ENCODE measurements at places on chromosomes 12 and 14.

DNA sequence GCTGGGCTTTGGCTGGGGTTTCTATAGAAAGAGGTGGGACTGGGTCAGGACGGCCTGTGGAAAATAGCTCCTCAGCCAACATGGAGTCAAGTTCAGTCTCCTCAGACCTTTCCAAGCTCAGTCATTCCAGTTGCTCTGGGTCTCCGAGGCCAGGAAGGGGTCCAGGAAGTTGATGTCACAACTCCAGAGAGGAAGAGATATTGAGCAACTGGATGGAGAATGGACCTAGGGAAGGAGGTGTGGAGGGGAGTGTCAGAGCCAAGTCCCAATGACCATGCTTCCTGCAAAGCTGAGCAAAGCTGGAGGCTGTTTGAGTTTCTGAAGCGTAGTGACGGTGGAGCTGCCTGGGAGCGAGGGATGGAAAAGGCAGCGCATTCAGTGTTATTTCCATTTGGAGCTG, 86.1 kb downstream of the SLC24A4 start:
- DNase-seq, result no peak

GRCh38 chr12:31029916-31030562, 43.6 kb upstream of the DDX11 start:
- no peak for DNase-seq

DNA sequence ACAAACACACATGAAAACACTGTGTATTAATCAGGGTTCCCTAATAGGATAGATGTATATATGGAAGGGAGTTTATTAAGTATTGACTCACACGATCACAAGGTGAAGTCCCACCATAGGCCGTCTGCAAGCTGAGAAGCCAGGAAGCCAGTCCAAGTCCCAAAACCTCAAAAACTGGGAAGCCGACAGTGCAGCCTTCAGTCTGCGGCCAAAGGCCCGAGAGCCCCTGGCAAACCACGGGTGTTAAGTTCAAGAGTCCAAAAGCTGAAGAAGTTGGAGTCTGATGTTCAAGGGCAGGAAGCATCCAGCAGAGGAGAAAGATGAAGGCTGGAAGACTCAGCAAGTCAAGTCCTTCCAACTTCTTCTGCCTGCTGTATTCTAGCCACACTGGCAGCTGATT, 1085.0 kb upstream of the TMEM132C start:
- no peak for DNase-seq

GRCh38 chr14:88599761-88600439, 37.1 kb downstream of the ZC3H14 start:
- no peak for DNase-seq

DNA sequence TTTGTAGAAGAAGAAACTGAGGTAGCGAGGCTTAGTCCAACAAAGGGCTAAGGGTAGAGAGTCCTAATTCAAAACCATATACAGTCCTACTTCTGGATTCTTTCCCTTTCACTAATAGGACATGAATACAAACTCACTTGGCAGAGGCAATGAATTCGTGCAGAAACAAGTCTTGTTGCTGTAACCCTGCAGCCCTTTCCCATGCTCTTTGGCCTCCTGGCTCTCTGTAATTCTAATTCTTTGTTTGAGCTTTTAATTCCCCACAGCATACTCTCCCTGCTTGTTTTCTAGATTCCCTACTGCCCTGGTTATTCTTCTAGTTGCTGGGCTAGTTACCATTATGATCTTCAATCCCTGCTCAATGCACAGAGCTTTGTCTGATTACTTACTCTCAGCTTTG, 381.4 kb downstream of the ETNK1 start:
- no peak for DNase-seq

DNA sequence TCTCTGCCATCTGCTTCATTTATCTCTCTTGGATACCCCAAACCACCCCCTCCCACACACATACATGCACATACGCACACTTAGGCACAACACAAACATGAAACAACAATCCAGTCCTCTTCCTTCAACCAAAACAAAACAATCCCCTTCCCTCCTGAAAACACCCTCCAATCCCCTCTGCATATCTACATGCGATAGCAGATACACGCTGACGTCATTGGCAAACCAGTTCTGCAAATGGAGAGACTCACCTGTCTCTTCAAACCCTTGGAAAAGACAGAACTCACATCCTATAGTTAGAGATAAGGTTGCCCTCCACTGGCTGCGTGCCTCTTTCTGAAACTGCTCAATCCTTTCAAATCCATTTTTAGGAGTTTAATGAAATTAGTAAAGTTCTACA, 37.2 kb upstream of the RMST start:
- DNase-seq, result no peak

GRCh38 chr14:33589334-33589733, 361.5 kb downstream of the EGLN3 start:
- no peak for DNase-seq

- DNase-seq, result no peak
These were observed 12.3 kb downstream of the CHST11 start for GRCh38 chr12:104469066-104469465.

DNA sequence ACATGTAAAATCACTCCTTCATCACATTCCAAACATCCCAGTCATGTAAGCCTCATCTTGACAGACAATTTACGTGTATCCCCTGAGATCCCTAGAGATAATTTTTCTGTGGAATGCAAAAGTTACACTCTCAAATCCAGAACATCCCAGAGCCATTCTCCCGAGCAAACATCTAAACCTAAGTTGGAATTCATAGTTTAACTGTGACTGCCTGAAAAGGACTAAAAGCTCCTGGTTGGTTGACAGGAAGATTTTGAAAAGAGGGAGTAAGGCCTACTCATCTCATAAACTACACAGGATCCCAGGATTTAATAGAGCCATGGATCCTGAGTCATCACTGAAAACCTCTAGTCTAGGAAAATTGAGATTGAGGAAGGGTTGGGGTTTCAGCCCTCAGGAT, 123.6 kb downstream of the SCN8A start:
- DNase-seq, result no peak

DNA sequence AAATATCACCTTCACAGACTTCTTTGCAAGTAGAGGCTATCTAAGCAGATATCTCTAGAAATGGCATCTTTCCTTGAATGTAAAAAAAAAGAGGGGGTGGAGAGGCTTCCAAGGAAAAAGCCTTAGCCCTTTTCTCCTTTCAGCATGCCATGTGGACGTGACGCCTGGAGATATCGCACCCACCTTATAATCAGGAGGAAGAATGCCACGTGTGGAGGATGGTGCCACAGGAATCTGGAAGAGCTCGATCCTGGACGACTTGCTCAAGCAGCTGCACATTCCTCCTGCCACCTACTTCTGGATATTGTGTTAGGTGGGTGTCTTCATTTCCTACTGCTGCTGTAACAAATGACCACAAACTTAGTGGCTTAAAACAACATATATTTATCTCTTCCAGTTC, 203.6 kb downstream of the NUAK1 start:
- no peak for DNase-seq

DNA sequence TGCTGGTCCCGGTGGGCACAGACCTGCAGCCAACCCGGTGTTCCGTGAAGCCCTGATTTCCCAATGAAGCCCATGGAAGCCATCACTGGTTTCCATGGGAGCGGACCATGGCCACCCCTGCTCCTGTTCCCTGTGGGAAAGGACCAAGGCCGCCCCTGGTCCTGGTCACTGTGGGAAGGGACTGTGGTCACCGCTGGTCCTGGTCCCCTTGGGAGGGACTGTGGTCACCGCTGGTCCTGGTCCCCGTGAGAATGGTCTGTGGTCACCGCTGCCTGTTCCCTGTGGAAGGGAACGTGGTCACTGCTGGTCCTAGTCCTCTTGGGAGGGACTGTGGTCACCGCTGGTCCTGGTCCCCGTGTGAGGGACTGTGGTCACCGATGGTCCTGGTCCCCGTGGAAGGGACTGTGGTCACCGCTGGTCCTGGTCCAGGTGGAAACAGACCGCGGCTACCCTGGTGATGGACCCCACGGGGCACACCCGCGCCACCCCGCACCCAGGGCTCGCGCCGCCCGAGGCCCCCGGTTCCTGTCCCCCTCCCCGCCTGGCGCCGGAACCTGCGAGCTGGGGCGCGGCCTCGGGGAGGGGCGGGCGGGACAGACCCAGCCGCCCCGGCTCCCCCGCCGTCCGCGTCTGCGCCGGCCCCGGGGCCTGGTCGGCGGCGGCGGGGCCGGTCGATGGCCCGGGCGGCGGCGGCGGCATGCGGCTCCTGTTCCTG, at the start of gene GLT1D1:
GLT1D1 (plus strand) TSS at position 594 of the 715 bp plus-strand sequence; CDS start at position 698, 104 bp downstream.
- DNase-seq, result no peak

DNA sequence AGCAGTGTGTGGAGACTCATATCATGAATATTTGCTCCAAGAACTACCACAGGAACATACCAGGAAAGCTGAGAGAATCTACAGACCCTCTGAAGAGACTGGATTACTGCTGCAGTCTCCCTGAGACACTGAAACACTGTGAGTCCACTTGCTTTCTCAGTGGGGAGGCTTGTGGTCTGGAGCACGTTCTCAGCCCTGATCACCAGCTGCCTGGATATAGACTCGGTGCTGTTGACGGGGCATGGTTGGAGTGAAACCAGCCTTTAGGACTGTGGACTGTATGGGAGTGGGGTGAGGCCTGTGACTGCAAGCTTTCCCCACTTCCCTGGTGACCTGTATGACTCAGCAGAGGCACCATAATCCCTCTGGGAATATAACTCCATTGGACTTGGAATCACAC, 525.8 kb upstream of the FBXO33 start:
- no peak for DNase-seq

- DNase-seq, result no peak
These were observed 55.3 kb downstream of the ISCA2 start for GRCh38 chr14:74548881-74549280.

- no peak for DNase-seq
These were observed 49.4 kb upstream of the RERG start for GRCh38 chr12:15270591-15270990.

DNA sequence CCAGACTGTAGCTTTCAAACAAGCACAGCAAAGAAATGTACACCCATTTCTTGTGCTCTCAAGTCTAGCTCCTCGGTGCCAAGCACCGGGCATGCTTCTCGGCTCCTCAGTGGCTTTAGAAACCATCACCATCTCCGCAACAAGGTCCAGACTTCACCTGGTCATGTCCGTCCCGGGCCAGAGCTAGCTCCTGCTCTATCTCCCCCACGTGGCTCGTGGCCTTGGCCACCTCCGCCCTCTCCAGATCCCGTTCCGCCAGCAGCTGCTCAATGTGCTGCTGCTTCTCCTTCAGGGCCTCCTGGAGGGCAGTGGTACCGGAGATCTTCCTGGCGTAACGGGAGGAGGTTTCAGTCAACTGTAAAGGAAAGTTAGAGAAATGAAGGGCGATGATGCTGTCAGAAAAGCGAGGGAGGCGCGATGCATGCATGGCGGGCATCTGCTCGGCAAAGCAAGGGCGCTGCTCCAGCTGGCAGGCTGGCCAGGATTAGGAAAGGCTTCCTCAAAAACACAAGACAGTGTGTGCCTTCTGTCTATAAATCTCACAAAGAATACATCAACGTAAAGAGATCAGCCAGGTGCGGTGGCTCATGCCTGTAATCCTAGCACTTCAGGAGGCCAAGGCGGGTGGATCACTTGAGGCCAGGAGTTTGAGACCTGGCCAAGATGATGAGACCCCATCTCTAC, 67.4 kb downstream of the CLIP1 start:
- no peak for DNase-seq

- no peak for DNase-seq
These were observed 38.5 kb downstream of the CATSPERB start for GRCh38 chr14:91693346-91693745.

- DNase-seq, result no peak
These were observed 14.6 kb upstream of the MIA2 start for GRCh38 chr14:39219075-39219499.

GRCh38 chr12:1350055-1350933, 244.1 kb downstream of the FBXL14 start:
- no peak for DNase-seq

- DNase-seq, result no peak
These were observed 64.5 kb downstream of the MED13L start for GRCh38 chr12:116213014-116213413.

- no peak for DNase-seq
These were observed 68.4 kb upstream of the ASPG start for GRCh38 chr14:104016873-104017650.

GRCh38 chr12:51848326-51848727, at the start of gene FIGNL2:
Gene FIGNL2, minus strand, starts transcription at chr12:51848718. Its CDS starts 26,305 bp downstream, at chr12:51822413.
- DNase-seq, result no peak

GRCh38 chr12:113537046-113537750, 65.5 kb upstream of the LHX5 start:
- DNase-seq, result no peak

DNA sequence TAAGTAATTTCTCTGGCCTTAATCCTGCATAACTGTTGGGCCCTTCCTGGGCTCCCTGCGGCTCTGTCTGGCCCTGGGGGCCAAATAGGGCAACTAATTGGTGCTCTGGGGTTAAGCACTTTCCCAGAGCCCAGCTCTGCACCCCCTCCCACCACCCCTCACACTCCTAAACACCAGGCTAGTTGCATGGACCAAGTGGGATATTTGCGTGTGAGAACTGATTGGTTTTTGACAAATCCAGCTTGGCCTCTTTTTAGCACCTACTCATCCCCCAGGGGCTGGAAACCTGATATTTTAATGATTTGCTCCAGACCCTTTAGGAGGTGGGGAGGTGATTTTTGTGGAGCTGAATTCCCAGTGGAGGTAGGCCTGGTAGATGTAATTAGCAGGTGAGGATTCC, 91.9 kb downstream of the DICER1 start:
- DNase-seq, result no peak

GRCh38 chr12:129257524-129257923, 404.2 kb downstream of the GLT1D1 start:
- DNase-seq, result no peak

- no peak for DNase-seq
These were observed 102.7 kb upstream of the G2E3 start for GRCh38 chr14:30456296-30456695.

DNA sequence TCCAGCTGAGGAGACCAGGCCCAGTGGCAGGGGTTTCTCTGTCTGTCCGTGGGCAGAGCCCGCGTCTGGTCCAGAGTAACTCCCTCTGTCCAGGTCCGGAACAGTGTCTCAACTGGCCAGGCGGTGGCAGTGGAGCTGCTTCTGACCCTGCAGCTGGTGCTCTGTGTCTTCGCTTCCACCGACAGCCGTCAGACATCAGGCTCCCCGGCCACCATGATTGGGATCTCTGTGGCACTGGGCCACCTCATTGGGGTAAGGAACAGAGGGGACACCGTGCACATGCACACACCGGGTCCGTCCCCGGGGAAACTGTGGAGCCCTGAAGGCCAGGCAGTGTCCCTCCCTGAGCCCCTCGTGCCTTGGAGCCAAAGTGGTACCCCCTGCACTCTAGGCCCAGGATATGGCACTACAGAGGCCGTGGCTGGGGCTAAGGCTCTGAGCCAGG, 1.5 kb downstream of the AQP6 start:
- DNase-seq, result no peak

GRCh38 chr14:64196814-64197411, 97.3 kb downstream of the ESR2 start:
- DNase-seq, result no peak

- DNase-seq, result no peak
These were observed 64.8 kb downstream of the CCDC60 start for GRCh38 chr12:119399301-119399700.

DNA sequence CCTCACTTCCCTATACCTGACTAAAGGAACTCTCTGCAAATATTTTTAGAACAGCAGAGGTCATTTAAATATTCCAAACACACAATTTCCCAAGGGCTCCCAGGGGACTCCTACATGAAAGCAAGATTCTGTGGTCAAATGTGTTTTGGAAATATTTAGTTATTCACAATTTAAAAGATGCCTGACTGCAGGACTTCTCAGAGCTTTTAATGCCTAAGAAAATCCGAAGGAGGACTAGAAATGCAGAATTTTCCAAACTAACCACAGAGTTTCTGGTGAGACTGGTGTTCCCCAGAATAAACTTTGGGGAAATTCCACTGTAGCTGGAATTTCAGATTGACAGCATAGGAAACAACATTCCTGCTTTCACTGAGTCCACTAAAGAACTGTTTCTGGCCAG, 84.8 kb upstream of the MAP1LC3B2 start:
- no peak for DNase-seq

Data from activated CD4-positive, alpha-beta T cell treated with anti-CD3 and anti-CD28 coated beads for 1 hour (primary cell).